Nucleus accumbens (tissue), 56 donors: ENCODE measurements at places on chromosomes 3 and 15.

GRCh38 chr3:53320697-53321096, 26.6 kb downstream of the DCP1A start:
- no peak for DNase-seq

DNA sequence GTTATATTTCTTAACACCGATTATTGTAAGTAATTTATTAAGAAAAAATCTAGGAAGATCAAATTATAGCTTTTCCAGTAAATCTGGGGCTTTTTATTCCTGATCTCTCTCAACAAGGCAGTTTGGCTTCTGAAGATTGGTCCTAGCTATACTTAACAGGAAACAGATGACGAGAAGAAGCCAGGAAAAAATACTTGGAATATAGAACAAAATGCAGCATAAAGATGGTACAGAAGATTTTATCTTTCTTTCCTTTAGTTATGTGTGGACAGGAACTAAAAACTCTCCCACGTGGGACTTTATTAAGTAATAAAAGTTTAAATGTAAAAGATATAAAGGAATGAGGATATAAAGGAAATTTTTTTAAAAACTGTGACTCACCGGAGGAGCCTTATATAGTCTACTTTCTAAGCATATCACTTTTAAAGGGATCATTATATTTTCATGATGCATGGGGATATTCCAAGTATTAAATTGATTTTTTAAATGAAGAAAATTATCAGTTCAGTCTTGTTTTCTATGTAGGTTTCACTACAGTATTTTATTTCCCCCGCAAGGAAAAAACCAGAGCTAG, 8.2 kb downstream of the B3GNT5 start:
- DNase-seq: no peak

DNA sequence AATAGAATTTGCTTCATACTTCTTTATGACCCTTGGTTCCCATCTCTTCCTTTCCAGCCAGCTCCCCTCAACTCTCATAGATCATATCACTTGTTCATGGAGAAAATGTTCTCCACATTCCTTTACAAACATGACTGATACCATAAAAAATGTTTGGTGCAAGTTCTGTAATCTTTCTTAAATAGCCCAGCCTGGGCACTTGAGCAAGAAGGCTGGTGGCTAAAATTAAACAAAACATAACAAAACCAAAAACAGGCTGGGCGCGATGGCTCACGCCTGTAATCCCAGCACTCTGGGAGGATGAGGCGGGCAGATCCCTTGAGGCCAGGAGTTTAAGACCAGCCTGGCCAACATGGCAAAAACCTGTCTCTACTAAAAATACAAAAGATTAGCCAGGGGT, 8.9 kb upstream of the POLR2M start:
- no peak for DNase-seq

DNA sequence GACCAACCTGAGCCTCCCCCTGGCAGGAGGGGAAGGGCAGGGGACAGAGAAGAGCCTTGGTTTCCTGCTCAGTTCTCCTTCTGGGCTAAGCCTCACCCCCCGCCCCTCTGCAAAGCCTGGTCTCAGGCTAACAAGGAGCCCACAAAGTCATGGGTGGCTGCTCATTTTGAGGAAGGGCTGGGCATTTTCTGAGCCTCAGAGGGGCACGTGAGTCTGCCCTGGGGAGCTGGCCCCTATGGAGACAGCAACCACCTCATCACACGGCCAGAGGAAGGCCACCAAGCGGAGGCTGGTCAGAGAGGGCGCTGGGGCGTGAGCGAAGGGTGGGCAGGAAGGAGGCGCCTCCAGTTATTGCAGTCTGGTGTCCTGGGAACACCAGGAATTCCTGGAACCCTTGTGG, 18.7 kb downstream of the ABTB1 start:
- no peak for DNase-seq

DNA sequence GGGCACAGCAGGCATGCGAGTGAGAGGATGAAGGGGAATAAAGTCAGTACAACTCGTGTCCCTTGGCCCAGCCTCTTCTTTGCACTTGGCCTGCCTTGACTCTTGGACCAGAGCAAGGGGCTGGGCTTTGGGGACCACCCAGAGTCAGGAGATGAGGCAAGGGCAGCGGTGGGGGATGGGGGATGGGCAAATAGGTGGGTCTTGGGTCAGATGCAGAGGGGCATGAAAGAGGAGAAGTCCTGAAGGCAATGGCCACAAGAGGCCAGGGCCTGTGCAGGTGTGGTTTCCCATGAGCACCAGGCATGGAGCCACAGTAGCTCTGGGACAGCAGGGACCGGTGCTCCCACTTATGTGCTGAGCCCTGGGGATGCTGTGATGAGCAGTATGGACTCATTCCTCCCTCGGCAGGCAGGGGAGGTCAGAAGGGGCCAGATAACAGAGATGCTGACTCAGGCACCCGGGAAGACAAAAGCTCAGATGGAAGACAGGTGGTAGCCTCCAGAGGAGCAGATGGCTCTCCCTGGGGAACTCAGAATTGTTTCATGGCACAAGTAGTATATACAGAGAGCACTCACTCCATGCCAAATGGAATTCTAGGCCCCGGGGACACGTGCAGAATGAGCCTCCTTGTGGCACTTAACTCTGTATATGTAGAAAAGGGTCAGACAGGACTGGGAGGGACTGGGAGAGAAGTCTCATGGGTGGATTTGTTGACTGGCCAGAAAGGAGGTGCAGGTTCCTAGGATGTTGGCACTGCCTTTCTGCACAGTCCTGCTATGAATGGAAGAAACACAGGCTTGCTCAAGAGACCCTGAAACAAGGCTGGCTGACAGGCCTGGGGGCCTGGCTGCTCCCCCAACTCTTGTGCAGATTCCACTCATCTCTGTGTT, 14.3 kb downstream of the ZBTB47 start:
- no peak for DNase-seq

DNA sequence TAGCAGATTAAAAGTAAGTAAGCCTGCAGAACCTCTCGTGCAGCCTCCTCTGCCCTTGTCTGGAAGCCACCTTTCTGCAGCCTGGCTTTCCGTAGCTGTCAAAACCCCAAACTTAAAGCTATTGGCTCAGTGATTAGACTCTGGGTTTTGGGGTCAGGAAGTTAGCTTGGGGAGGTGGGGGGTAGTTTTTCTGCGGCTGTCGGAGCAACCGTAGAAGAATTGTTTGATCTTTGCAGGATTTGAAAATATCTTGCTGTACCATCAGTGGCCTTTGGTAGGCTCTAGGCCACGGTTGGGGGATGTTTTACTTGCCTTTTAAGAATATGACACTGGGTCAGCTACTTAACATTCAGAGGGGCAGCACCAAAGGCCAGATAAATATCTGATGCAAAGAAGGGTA, 88.4 kb upstream of the RASGRP1 start:
- DNase-seq: no peak

GRCh38 chr3:143001034-143001368, 369 bp upstream of the U2SURP start:
- no peak for DNase-seq

DNA sequence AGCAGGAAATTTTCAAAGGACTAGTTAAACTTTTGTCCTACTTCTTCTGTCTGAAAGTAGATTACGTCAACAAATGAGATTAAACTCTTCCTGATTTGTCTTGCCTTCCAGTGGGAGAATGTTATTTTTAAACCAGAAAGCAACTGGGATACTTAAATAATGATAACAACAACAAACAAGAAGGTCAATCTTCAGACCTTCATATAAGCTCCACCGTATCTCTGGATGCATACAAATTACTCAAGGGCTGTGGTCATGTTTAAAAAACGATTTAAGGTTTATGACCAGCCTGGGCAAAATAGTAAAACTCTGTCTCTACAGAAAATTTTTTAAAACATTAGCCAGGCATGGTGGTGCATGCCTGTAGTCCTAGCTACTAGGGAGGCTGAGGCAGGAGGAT, 145.3 kb upstream of the NPHP3 start:
- DNase-seq: no peak
